ENCODE measurements at places on chromosomes 12 and 14.

DNA sequence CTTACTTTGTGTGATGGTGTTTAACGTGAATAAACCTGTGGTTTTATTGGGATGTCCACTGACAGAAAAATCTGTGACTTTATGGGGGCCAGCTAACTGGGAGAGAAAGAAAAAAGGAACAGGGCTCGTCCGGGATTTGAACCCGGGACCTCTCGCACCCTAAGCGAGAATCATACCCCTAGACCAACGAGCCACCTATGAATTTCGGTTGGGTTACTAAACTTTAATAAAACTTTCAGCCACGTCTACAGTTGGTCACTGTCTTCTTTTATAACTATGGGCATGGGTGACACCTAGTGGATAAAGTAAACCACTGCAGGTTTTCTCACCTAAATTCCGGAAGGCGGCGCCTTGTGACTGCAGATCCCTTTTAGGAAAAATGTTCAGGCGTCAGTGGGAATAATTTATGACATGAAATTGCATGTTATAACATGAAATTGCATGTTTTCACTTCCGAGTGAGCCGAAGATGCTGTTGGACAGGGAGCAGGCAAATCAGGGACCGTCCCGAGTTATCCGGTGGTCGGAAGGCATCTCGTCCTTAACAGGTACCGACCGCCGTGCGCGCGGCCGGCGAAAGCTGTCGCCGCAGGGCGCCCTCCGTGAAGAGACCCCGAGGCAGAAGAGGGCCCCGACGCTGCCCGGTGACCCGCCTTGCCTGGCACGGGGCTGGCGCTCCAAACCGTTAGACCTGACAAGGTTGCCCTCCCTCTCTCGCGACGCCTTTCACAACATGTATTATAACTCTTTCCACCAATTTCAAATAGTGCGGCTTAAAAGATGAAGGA is 18.2 kb upstream of the RNASE12 start:
- peak; percentile 95 for DNase-seq

DNA sequence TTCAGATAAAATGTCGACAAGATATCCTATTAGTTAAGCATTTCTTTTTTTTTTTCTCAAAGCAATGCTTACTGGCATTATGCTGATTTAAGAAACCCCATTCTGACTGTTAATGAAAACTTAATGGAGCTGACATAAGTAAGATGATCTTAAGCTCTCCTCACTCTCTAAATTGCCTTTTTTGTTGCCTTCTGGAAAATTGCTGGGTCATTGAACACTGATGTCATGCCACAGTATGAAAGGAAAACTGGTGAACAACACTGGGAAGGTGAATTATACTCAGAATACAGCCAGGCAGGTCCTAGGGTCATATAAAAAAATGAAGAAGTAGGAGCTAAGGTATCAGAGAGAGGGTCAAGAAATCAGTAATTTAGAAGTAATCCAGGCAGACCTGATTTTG is 179.9 kb downstream of the BTG1 start:
- no peak for DNase-seq

- DNase-seq: peak; percentile 42
Observed at GRCh38 chr12:51904951-51905470, 2.3 kb upstream of the ACVRL1 start.

DNA sequence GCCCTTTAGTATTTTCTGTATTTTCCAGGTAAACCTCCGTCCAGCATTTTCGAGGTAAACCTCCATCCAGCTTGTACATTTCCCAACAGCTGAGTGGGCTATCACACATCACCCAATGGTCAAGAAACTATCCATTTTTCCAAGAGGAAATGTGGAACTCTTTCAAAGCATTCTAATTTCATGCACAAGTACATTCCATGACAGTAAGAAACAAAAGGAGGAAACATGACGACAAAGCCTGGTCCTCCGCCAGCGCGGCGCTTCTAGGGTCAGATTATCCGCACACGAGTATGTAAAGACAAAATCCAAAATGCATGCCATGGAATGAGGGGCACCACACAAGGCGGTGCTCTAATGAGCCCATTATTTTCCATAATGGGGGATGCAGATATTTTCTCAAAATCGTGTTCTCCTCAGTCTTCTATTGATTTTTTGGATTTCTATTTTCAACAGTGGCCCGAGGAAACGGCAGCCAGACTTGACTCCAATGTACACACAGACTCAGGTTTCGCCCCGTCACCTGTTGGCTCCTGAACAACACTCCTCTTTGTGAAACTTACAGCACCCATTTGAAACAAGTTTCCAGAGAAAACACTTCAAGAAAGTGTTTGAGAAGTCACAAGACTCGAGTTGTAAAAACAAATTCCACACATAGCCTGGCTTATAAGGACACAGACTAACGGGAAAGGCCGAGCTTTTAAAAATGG is 107.4 kb downstream of the PRICKLE1 start:
- DNase-seq: no peak

DNA sequence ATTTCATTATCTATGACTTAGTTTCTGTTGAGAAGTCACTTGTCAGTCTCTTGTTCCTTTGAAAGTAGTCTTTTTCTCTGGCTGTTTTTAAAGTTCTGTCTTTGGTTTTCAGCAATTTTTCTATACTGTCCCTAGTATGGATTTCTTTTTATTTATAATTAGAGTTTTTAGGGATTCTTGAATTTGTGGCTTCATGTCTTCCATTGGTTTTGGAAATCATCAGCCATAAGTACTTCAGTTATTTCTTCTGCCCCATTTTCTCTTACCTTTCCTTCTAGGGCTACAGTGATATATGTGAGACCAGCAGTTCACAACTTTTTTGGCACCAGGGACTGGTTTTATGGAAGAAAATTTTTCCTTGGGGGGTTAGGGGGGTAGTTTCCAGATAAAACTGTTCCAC is 90.0 kb upstream of the EVL start:
- DNase-seq: no peak

DNA sequence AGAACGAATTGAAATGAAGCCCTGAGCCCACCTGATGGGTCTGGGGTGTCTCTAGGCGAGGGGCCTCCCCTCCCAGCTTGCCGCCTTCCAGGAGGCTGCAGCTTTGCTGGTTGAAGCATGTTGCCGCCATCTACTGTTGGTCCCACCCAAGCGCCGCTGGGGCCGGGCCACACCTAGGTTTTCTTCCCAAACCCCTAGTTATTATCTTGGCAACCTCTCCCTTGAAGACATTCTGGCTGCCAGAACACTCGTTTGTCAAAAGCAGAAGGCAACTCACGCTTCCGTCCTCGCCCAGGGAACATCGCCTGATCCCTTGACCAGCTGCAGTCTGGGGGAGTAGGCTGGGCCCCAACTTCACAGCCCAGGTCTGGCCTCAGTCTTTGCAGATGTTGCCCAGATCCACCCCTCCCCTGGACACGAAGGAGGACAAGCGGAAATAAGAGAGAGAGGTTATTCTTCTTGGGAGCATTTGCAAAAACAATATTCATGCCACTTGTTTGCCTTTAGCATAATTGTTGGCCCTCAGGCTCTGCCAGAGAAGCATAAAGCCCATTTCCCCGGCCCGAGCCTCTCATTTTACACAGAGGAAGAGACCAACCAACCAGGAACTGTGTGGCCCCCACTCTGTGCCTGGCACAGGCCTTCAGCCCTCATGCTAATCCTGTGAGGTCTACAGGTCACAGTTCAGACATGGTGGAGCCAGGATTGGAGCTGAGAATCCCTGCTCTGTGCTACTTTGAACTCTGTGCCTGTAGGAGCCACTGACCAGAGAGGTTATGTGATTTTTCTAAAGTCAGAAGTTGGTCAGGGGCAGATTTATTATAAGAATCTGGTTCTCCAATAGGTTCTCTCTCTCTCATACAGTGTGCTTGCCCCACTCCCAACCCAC is 6.8 kb downstream of the EMP1 start:
- DNase-seq: peak; percentile 50

GRCh38 chr12:17204289-17205054 is 598.5 kb upstream of the LMO3 start:
- DNase-seq: no peak

DNA sequence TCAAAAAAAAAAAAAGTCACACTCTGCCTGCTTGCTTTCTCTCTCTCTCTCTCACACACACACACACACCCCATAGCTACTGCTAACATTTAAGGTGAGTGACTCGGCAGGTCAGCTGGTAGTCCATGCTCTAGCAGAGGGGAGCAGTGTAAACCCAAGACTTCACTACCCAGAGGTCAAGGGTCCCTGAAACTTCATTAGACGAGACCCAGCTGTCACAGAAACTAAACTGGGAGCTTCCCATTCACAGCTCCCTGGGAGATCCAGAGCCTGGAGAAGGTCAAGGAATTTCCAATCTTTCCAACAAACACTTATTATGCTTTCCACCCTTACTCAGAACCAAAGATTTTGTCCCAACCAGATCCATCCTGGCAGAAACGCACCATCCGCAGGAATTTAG is 33.2 kb downstream of the CKAP4 start:
- DNase-seq: no peak

GRCh38 chr14:61454545-61454944 is 133.2 kb downstream of the PRKCH start:
- no peak for DNase-seq

- DNase-seq: no peak
Observed at GRCh38 chr12:53048780-53049401, 974 bp upstream of the TNS2 start.

DNA sequence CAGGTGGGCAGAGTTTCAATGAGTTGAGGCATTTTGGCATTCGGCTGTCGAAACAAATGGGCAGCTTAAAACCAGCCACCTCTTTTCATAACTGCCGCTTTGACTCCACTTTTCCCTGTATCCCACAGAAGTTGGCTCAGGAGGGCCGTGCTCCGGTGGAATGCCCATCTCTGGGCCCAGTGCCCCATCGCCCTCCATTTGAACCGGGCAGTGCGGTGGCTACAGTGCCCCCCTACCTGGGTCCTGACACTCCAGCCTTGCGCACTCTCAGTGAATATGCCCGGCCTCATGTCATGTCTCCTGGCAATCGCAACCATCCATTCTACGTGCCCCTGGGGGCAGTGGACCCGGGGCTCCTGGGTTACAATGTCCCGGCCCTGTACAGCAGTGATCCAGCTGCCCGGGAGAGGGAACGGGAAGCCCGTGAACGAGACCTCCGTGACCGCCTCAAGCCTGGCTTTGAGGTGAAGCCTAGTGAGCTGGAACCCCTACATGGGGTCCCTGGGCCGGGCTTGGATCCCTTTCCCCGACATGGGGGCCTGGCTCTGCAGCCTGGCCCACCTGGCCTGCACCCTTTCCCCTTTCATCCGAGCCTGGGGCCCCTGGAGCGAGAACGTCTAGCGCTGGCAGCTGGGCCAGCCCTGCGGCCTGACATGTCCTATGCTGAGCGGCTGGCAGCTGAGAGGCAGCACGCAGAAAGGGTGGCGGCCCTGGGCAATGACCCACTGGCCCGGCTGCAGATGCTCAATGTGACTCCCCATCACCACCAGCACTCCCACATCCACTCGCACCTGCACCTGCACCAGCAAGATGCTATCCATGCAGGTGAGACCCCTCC is 5.0 kb upstream of the RNU7-1 start:
- DNase-seq: no peak

DNA sequence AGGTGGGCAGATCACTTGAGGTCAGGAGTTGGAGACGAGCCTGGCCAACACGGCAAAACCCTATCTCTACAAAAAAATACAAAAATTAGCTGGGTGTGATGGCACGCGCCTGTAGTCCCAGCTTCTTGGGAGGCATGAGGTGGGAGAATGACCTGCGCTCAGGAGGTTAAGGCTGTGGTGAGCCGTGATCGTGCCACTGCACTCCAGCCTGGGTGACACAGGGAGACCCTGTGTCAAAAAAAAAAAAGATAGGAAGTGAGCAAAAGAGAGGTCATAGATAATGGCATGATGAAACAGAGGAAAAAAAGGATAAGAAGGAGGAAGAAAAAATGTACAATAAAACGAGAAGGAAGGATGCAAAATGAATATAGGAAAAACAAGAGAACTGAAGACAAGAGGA is 159.5 kb downstream of the ETV6 start:
- DNase-seq: no peak

DNA sequence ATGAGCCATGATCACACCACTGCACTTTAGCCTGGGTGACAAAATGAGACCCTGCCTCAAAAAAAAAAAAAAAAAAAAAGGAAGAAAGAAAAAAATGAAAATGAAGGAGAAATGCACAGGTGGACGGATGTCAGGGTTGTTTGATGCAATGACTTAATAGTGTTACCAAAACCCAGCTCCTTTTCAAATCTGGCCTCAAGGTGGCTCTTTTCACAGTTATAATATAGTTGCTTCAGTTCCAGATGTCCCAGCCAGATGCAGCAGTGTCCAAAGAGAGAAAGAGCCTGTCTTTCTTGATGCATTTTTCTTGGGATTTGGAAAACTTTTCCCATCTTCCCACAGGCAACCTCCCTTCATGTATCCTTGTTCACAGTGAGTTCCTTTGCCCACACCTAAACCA is 36.5 kb downstream of the KCNMB4 start:
- peak; percentile 3 for DNase-seq

DNA sequence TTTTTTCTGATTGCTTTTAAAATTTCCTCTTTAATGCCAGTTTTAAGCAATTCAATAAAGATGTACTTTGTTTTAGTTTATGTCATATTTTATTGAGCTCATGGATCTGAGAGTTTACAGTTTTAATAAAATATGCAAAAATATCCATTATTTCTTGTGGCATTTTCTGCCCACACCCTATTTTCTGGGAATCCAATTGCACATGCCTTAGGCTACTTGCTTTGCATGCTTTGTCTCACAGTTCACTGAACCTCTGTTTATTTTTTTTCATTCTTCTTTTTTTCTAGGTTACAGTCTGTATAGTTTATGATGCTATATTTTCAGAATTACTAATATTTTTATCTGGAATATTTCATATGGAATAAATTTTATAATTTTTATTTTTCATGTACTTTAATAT is 1258.0 kb downstream of the FSCB start:
- no peak for DNase-seq

DNA sequence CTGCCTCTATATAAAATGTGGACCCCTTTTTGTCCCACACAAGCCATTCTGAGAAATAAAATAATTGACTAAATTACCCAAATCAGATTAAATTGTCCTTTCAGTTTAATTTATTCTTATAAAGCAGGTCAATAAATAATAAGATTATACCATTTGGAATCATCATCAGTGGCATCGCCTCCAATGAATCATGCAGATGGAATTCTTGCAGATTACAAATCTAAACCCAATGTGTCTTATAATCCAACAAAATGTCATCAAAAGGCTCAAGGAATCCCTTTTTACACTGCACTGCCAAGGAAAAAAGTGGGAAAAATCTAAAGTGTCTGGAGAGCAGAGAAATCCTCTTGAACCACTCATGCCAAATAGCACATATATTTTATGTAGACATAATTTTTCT is 138.2 kb upstream of the TSPAN8 start:
- no peak for DNase-seq

DNA sequence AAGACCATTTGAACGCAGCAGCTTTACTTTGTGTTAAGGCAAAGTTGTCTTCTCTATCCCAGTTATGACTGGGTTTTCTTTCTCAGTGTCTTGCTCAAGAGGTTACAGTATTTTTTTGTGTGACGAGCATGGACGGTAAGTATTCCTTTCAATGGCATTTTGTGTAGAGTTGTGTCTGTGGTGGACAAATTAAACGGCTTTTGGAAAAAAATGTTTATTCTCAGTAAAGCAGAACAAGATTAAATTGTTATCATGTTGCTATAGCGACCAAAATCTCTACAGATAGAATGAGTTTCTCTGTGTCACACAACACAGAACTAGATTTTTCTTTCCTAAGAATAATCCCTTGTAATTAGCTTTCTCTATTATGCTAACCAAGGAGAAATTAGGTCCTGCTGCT is 417.1 kb downstream of the AEBP2 start:
- peak; percentile 46 for DNase-seq

Measured in hematopoietic multipotent progenitor cell treated with erythropoietin and hydrocortisone succinate and interleukin-3 and kit ligand, for 4 days (in vitro differentiated cells).